Putamen (tissue), 1 donor: ENCODE measurements at places on chromosomes 7 and 10.

DNA sequence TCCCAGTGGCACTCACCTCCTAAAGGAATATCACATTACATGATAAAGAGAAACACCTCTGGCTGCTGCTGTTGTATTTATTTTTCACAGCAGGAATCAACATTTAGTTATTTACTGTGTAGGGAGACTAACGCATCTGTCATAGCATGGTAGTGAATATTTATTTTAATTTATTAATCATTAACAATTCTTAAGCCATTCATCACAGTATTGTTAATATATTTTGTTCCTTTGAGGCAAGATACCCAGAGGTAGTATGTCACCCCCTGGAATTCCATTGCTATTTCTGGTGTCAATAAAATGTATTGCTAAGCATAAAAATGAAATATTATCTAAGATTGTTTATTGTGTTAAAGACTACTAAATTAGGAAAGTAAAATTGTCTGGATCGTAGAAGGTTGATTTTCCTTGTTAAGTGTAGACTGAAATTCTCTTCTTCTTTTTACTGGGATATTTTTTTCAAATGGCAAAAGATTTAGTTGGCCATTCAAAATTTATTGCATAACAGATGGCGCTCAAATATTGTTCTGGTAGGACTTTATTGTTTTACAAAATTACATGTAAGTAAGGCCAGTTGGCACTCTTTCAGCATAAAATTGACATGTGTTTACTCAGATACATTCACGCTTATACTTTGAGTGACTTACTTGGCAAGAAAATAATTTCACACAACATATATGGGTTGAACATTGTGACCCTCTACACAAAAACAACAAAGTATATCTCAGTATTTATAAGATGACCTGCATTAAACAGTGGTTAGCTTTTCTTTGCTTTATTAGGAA lies 1358.7 kb upstream of the SORCS1 start:
- no peak for DNase-seq

GRCh38 chr7:77367976-77368375 lies 48.2 kb downstream of the GSAP start:
- no peak for DNase-seq

DNA sequence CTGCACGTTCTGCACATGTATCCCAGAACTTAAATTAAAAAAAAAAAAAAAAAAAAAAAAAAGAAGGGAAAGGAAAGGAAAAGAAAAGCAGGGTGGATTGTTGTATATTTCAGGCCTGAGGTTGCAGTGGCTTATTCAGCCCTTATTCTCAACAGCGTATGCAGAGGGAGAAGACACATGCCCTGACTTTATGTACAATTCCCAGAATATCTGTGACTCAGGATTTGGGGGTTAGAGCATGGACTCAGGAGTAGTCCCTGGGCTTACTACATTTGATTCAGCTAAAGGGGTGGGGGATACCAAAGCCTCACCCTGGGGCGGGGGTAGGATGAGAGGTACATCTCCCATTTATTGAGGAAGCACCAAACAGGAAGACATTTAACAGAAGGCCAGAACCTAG lies 137.4 kb downstream of the MYOF start:
- DNase-seq, result no peak

GRCh38 chr10:110340816-110341215 lies 36.1 kb upstream of the SMNDC1 start:
- no peak for DNase-seq

- DNase-seq, result no peak
These were observed 106.7 kb downstream of the GRK5 start for GRCh38 chr10:119314061-119314460.

GRCh38 chr7:128350708-128351295 lies 7.1 kb upstream of the RBM28 start:
- no peak for DNase-seq

DNA sequence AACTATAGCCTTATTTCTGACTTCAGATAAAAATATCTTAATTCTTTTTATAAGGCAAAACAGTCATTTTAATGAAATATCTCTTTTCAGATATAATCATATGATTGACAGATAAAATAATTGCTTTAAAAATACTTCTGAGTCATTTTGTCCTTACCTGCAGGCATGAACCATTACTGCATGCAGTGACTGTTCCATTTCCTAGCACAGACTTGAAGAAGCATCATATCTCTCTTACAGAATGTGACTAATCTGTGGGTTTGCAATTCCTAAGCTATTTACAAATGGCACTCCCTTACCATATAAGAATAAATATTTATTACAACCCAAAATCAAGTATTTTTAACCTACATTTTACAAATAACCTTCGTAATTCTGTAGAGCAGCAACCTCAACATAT lies 120.7 kb downstream of the SRPK2 start:
- peak; percentile 17 for DNase-seq

DNA sequence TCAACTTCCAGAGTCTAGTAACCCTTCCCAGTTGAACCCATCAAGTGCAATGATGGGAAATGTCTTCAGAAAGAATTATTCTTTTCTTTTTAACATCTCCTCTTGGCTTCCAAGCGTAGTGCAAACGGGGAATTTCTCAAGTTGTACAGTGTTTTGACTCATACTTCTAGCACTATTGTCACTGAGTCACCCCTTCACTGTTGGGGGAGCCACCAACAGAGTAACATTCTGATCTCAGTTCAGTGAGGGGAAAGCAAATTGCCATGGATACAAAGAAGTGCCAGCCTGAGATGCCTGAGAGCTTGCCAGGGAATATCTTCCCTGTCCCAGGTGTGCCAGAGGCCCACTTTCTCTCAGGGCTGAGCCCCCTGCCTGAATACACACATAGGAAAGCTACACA lies 31.0 kb downstream of the CYP3A5 start:
- no peak for DNase-seq

DNA sequence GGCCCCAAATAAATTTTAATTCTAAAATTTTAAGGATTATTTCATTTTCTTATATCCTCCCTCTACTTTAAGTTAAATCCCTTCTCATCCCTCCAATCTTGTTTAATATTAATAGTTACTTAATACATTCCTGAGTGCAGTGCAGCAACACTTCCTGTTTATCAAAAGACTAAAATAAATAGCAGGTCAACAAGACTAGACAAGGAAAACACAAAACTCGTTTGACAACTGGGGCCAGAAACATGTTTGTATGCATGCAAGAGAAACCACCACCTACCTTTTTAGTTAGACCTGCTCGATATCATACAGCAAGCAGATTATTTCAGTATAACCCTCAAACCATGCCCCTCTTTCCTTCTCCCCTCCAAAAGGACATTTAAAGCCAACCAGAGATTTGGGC lies 95.8 kb downstream of the PARD3 start:
- no peak for DNase-seq

- no peak for DNase-seq
These were observed 193.0 kb upstream of the CELF2 start for GRCh38 chr10:10824591-10825148.
